Motor neuron (in vitro differentiated cells): ENCODE measurements at places on chromosomes 2 and 18. TPM values are rescaled to one million over a fixed set of nuclear protein-coding genes. Genes with fewer than 3 reads are reported as not detected.

GRCh38 chr2:88808083-88808482 lies 116.6 kb downstream of the RPIA start:
- ATAC-seq: no peak

- no peak for ATAC-seq
Measured at GRCh38 chr18:79552696-79553095, 126.9 kb upstream of the CTDP1 start.

DNA sequence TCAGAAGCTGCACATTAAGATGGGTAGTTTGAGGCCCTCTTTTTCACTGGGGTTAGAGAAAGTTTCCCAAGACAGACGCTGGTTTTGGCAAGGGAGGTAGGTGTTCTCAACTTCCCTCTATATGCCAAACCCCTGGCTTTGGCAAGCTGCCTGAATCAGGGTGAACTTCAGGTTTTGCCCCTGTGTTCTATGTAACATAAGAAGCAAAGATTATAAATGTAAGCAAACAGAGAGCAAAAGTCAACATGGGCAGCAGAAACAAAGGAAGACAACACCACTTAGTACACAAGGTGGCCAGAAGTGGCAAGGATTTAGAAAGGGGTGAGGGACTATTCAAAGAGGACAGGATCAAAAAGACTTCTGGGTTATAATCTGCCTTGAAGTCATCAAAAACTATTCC lies 70.5 kb upstream of the TFCP2L1 start:
- ATAC-seq: no peak

Gene MRPL44
- total RNA-seq: 32.3 and 39.6 TPM in 2 replicates

- no peak for ATAC-seq
Measured at GRCh38 chr18:74446631-74447403, 10.3 kb downstream of the DIPK1C start.
